ENCODE measurements at places on chromosomes 6 and 20.

DNA sequence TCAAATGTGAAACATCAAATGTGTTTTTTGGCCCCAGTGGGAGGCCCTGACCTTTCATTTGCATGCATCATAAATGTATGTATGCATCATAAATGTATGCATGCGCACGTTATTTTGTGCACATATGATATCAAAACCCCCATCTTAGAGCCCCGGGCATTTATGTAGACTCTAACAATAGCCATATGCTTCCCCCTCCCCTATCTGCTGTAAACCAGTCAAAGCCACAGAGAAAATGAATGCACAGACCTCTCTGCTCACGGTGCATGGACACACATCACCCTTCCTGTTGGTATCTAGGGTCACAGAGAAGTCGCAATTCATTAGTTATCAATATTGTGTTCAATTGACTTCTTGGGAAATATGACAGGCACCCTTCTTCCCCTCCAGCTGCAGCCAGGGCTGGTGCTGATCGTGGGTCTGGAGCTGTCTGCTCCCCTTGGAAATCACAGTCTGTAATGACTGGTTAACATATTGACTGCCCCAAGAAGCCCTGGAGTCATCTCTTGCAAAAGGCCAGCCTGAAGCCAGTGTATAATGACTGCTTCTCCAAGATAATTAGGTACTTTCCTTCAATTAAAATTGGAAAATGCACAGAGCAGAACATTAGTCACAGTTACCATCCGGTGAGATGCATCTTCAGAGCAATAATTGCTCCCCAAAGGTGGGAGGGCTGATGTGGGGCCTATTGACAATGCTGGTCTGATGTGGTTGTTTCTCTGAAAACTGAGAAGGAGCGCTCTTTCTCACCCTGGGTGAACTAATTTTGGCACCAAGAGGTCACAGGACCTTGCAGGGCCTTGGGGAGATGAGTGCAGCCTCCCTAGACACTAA is 532.2 kb downstream of the CDH26 start:
- no peak for DNase-seq

- DNase-seq = no peak
Measured at GRCh38 chr20:20455926-20456325, 88.0 kb downstream of the INSM1 start.

DNA sequence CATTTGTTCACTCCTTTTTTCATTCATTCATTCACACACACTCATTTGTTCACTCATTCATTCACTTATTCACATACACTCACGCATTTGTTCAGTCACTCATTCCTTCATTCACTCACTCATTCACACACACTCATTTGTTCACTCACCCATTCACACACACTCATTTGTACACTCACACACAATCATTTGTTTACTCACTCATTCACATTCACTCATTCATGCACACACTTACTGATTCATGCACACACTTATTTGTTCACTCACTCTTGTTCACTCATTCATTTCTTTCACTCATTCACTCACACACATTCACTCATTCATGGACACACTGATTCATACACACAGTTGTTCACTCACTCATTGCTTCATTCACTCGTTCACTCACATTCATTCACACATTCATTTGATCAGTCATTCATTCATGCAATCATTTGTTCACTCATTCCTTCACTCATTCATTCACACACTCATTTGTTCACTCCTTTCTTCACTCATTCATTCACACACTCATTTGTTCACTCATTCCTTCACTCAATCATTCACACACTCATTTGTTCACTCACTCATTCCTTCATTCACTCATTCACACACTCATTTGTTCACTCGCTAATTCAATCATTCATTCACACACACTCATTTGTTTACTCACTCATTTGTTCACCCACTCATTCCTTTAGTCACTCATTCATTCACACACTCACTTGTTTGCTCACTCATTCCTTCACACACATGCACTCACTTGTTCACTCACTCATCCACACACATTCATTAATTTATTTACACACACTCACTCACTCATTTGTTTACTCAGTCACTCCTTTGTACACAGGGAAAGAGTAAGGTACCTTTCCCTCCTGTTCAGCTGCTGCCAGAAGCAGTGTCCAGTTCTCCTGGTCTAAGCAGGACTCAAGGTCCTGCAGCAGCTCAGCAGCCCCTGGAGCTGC is 50.7 kb upstream of the BHLHE23 start:
- no peak for DNase-seq

DNA sequence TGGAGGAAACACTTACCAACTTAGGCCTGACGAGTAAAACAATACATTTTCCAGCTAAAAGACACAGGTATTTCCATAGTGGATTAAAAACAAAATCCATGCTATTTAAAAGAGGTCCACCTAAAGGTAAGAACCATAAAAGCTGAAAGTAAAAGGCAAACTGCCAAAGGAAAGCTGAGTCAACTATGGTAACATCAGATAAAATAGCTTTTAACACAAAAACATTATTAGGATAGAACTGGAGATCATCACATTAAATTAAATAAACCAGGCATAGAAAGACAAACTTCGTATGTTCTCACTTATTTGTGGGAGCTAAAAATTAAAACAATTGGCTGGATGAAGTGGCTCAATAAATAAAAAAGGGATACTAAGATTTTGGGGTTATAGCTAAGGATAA is 166.8 kb upstream of the SLC22A16 start:
- DNase-seq = no peak

GRCh38 chr6:132929141-132929540 is 114.8 kb downstream of the RPS12 start:
- DNase-seq = no peak

DNA sequence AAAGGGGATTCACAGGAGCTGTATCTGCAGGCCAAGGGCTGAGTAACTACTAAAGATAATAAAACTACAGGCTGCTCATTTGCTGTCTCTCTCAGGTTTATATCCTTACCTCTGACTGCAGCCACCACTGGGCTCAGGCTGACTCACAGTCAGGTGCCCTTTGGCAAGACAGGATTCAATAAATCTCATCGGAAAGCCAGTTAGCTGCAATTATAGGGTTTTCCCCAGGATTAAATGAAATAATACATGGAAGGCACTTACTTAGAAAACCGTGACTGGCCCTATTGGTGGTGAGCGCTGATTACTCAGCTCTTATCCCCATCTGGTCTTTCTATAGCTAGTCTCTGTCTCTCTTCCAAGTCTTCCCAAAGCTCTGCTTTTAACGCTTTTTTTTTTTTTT is 26.4 kb downstream of the RMND1 start:
- DNase-seq = no peak

DNA sequence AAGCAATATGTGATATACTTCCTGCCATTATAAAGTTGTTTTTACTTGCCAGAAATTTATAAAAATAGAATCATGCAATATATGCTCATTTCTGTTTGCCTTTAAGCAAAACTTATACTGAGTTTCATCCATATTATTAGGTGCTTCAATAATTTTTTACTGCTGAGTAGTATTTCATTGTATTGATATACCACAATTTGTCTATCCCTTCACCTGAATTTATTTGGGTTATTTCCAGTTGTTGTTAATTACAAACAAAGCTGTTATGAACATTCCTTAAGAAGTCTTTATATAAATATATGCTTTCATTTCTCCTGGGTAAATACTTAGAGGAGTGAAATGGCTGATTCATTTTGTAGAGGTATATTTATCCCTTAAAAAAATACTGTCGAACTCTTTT is 864.1 kb downstream of the HACE1 start:
- DNase-seq = no peak

GRCh38 chr6:111610548-111611172 is 5.0 kb upstream of the TRAF3IP2 start:
- DNase-seq = no peak

- DNase-seq = no peak
Measured at GRCh38 chr6:29925321-29925720, 17.0 kb upstream of the HLA-A start.

DNA sequence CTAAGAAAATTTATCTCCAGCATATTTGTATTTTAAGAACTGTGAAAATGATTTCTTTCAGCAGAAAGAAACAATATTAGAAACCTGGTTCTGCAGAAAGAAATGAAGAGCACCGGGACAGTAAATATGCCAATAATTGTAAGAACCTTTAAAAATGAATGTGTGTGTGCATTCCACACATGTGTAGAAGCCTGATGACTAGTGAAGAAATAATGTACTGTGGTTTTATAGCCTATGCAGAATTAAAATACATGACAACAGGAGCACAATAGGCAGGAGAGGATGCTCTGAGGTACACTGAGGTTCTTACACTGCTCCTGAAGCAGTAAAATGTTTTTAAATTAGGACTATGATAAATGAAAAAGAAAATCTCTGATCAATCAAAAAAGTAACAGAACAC is 48.9 kb downstream of the SNX14 start:
- DNase-seq = no peak

- DNase-seq = peak; percentile 68
Measured at GRCh38 chr20:24502661-24503060, 33.2 kb downstream of the SYNDIG1 start.

GRCh38 chr20:32040142-32040953 is 11.7 kb upstream of the HCK start:
- DNase-seq = no peak

GRCh38 chr20:9130521-9130920 is 61.6 kb downstream of the PLCB4 start:
- DNase-seq = no peak

- DNase-seq = no peak
Measured at GRCh38 chr6:144690133-144690532, 405.0 kb downstream of the UTRN start.

GRCh38 chr6:36904114-36904513 is 18.4 kb downstream of the C6orf89 start:
- no peak for DNase-seq

DNA sequence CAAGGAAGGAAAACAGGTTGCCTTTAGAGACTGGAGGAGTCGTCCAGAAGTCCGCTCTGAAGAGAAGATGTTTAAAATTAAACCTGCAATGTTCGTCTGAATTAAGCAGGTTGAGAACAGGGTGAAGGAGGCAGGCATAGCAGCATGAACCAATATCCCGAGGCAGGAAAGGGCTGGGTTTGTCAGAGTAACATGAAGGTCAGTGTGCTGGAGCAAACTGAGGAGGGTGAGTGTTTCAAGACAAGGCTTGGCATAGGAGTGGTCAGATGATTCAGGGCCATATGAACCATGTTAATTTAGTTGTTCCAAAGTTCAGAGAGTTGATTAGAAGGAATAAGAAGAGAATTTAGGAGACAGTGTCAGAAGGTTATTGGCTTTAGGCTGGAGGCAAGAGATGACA is 93.3 kb downstream of the UTRN start:
- no peak for DNase-seq

DNA sequence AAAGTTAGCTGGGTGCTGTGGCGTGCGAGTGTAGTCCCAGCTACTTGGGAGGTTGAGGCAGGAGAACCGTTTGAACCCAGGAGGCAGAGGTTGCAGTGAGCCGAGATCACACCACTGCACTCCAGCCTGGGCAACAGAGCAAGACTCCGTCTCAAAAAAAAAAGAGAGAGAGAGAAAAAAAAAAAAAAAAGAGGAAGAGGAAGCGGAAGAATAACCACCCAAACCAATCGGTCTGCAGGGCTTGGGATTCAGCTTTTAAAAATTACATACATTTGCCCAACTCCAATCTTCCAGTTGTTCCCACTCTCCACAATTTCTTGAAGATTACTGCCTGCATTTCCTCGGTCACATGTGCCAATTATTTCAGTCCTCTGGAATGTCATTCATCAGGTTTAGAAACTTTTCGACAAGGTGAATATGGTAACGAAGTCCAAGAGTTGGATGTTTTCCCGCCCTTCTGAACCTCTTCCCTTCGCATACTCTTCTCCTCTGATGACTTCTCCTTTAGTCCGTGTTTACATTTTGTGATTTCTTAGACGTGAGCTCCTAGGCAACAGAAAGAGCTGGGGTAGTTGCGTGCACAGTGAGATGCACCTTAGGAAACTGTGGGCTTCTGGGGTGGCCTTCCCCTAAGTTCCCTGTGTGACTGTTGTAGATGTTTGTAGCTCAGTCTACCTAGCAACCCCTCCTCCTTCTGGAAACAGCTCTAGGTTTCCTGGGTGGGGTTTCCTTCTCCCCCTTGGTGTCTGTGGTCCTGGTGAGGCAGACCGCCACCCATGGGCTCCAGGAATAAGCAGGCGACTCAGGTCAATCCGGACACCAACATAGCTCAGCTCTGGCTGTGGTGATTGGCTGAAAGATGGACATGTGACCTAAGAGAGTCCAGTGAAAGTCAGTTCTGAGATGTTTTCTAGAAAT is 63.0 kb upstream of the NCOA3 start:
- DNase-seq = no peak

DNA sequence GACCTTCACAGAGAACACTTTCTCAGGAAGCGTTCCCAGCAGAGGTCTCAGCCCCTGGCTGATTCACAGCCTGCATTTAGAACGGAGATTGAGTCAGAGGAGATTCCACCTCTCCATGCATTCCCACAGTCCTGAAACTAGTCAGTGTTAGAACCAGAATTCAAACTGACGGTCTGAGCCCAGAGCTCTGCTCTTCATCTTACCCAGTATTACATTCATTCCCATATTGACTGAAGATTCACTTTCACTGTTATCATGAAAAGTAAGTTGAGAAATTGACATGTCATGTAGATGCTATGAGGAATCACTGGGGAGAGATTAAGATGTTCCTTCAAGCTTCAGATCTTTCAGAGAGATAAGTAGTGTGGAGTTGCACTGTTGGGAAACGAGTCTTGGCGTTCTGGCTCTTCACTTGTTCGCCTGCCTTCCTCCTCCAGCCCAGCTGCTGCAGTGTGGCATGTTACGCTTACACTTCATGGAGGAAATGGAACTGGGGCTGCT is 28.3 kb downstream of the MAS1 start:
- no peak for DNase-seq

DNA sequence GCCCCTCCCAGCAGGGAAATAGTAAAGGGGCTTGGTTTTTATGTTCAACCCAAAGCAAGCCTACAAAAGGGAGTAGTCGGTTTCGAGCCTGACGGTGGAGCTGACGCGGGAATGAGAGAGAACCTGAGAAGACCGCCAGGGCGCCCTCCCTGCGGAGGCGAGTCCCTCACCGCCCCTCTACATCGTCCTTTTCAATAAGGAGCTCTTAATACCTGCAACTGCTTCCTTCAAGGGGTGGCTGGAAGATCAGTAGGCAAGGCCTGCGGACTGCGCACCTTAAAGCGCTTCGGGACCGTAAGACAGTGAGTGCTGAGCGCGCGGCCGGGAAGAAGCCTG is 709 bp upstream of the ZNF76 start:
- peak; percentile 21 for DNase-seq

GRCh38 chr6:36839749-36840431 is 646 bp upstream of the CPNE5 start:
- DNase-seq = peak; percentile 79

GRCh38 chr6:11802886-11803590 is 24.4 kb upstream of the ADTRP start:
- no peak for DNase-seq

All from head of caudate nucleus (tissue), 42 donors.